ENCODE measurements at places on chromosomes 16 and 17.

- DNase-seq: no peak
Measured at GRCh38 chr17:63587770-63588169, 12.9 kb upstream of the TACO1 start.

GRCh38 chr17:1627982-1628855, at the start of gene SLC43A2:
SLC43A2 (minus strand) TSS chr17:1628834; CDS start chr17:1627874, 960 bp downstream.
- DNase-seq: peak; percentile 35

DNA sequence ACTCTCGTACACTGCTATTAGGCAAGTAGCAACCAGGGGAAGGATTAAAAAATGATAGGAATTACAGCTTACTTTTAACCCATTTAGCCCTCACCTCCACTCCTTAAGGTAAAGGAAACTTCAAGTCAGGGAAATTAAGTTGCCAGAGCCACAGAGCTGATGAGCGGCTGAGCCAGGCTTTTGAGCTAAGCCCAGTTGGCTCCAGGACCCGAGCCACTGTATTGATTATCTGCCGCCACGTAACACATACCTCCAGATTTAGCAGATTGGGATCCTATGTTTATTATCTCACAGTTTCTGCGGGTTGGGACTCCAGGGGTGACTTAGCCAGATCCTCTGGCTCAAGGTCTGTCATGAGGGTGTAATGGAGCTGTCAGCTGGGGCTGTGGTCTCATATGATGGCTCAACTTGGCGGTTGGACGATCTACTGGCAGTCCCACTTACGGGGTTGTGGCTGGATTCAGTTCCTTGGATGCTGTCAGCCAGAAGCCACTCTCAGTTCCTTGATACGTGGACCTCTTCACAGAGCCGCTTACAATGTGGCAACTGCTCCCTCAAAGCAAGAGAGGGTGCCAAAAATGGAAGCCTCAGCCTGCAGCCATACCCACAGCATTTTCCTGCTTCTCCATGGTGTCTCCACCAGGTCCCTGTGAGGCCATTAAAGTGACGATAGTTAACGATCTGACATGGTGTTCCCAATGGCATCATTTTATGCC, 57.3 kb downstream of the TMEM186 start:
- no peak for DNase-seq

- no peak for DNase-seq
Measured at GRCh38 chr16:19112099-19112407, 1.7 kb upstream of the ITPRIPL2 start.

GRCh38 chr16:77064037-77064436, 127.0 kb upstream of the MON1B start:
- DNase-seq: no peak

- DNase-seq: no peak
Measured at GRCh38 chr16:28883221-28883996, 5.1 kb downstream of the ATP2A1 start.

DNA sequence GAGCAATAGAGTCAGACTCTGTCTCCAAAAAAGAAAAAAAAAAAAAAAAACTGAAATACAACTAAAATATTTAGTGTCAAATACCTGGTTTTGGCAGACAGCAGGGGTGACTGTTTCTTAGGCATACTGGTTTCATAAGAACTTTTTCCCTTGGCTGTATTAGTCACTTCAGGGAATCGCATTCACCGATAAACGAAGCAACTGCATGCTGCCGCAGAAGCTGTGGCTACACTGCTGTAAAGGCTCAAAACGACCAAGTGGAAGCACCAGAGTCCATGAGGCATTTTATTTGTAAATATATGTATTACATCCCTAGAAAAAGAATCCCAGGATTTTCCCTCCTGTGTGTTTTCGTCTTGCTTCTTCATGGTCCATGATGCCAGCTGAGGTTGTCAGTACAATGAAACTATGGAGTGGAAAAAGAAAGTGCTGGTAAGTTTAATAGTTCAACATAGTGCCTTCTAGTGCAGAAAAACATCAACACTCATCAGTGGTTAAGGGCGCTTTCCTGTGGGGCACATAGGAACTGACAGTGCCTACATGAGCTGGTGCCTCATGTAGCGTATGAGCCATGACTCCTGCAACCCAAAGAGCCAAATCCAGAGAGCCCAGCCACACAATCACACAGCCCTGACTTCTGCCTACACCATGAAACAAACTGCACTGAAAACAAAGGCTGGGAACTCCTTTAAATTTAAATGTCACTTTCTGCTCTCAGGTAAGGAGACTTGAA, 7.3 kb downstream of the RPS15A start:
- DNase-seq: no peak

DNA sequence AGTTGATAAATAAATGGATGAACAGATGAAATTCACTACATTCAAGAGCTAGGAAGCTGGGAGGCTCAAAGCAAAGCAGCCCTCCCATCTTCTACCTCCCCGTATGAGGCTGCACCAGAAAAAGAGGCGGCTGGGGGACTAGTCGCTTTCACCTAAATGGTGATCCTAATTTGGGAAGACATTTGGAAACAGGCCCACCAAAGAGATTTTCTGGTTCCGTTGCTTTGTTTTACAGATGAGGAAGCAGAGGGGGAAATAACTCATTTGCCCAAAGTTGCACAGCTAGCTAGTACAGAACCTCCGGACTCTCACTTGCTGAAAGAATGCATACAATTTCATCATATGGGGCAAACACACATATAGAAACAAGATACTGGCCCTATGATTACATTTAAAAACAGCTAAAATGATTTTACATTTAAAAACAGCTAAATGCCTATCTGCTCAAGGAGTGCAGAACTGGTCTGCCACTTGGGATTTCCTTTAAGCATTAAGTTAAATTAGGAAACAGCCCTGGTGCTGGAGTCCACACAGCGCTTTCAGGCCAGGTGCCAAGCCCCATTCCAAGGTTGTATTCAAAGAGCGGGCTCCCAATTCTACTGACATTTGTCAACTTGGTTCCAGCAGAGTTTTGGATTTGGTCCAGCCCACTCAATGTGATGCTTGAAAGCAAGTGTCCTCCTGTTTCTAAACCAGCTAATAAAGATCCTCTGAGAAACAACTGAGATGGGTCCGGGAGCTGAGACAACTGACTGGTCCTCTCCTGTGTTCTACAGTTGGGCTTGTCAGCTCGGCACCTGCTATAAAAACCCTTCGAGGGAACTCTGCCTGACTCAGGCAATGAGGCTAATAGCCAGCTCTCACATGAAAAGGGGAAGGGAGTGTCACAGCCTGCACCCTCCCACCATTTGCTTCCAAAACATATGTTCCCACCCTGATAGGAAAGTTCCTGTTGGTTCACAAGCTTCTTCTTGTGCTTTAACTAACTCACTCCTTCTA, 11.7 kb downstream of the ERN1 start:
- no peak for DNase-seq

DNA sequence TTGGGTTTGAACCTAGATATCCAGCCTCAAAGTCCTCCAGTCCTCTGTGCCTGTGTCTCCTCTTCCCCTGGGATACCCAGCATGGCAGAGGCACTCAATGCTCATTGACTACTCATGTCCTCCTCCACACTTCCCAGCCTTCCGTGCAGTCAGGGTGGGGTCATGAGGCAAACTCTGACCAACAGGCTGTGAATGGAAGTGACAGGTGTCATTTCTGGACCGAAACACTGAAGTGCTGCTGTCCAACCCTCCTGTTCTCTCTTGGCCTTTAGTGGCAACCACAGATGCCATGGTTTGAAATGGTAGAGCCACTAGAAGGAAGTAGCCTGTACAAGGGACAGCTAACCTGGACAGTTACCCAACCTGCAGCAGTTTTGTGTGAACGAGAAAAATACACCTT, 46.7 kb upstream of the MAP3K14 start:
- no peak for DNase-seq

- DNase-seq: no peak
Measured at GRCh38 chr17:8896641-8897635, 29.5 kb upstream of the PIK3R6 start.

DNA sequence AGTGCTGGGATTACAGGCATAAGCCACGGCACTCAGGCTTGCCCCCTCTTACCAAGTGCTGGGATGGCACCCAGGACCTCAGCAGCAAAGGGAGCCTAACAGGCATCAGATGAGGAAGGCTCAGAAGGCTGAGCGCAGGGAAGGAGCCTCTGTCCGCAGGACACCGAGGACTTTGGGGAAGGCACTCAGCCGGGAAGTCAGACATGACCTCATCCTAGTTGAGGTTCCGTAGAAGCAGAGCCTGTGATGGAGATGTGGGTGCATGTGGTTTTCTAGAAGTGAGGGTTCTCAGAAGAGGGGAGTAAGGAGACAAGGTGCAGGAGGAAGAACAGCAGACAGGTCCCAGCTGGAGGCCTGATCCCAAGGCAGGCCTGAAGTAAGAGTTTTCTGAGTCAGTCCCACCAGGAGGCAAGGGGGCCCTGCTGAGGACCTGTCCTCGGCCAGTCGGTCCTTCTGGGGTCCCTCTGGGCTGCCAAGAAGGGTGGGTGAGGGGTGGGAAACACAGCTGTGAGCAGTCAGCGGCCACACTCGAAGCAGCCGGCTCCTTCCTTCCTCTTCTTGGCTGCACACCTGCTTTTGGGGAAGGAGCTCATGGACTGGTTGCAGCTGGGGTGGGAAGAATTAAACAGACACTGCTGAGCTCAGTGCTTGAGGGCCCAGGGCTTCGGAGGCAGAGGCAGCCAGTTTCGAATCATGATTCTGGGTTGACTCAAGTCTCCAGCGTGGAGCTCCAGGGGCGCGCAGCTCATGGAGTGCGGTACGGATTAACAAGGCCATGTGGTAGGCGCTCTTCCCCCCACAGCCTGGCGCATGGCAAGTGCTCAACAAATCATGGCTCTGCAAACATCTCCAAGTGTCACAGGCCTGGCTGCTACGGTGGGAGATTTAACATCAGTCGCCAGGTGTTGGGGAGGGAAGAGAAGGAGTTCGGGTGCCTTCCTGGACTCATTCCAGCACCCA, 38.9 kb upstream of the SNN start:
- DNase-seq: no peak

DNA sequence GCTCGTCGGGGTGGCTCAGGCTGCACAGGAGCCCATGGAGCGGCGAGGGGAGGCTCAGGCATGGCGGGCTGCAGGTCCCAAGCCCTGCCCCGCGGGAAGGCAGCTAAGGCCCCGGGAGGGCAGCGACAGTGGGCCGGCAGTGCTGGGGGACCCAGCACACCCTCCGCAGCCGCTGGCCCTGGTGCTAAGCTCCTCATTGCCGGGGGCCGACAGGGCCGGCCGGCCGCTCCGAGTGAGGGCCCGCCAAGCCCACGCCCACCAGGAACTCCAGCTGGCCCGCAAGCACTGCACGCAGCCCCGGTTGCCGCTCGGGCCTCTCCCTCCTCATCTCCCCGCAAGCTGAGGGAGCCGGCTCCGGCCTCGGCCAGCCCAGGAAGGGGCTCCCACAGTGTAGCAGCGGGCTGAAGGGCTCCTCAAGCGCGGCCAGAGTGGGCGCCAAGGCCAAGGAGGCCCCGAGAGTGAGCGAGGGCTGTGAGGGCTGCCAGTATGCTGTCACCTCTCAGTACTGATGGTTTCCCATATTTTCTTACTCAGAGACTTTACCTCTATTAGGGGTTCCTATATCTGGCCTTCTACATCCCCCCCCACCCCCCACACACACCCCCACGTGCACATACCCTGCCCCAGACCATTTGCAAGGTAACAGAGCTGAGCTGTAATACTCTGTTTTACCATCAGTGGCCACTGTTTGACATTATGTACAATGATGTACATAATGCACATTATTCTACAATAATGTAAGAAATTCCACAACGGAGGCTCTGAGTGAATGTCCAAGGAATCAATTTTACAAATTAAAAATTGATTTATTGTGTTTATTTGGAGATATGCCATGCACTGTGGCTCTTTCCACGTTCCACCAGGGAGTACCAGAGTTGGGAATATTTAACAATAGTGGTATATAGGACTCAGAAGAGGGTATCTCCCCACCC, 3.7 kb upstream of the VAT1L start:
- no peak for DNase-seq

GRCh38 chr16:51615141-51615540, 464.1 kb upstream of the SALL1 start:
- DNase-seq: no peak

DNA sequence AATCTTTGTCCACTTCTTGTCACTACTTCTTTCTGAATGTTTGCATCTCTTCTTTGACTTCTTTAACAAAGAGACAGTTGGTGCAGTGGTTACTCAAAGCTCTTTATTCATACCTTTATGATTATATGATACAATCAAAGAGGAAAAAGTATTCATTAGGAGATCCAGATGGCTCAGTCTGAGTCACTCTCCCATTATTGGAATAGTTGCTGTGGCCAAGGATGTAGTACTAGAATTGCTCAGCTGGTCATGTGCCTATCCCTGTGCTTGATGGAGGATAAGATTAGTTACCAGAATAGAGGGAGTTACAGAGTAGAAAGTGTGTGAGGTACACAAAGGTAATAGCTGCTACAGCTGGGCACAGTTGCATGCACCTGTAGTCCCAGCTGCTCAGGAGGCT, 18.3 kb downstream of the BCAS3 start:
- DNase-seq: no peak

DNA sequence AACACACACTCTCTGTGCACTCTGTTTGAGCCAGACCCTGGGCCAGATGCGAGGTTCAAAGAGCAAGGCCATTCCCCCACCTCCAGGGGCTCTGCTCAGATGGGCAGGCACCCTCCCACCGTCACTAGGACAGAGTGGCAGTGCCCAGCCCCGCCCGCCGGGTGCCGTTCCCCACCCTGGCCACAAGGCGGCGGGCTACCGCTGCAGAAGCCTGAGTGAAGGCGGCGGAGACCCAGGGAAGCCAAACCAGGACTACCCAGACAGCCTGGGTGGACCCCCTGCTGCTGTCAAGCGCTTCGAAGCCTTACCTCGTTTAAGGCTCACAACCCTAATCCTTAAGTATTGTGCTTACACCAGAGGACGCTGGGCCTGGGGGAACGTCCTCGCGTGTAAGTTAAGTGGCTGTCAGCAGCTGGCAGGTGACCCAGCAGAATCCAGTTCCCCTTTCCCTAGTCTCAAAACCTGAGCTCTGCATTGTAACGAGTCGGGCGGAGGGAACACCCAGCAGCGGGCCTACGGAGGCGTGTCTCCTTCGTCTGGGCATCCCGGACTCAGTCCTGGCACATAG, 4.5 kb downstream of the ARHGAP27 start:
- peak; percentile 24 for DNase-seq

DNA sequence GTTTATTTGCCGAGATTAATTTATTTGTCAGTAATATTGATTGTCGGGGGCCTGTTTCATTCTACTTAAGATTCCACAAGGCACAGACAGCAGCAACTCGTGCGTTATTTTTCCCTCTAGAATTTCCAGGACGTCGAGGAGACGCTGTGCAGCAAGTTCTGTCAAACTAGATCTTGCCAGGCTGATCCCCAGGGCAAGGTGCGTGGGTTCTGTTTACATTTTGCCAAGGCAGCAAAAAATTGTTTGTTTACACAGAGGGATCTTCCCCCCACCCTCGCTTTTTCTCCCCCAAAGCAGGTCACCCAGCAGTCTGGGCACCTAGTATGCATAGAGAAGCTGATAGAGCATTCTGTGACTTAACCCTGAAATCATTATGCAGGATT, 111.4 kb downstream of the IRX3 start:
- DNase-seq: no peak

DNA sequence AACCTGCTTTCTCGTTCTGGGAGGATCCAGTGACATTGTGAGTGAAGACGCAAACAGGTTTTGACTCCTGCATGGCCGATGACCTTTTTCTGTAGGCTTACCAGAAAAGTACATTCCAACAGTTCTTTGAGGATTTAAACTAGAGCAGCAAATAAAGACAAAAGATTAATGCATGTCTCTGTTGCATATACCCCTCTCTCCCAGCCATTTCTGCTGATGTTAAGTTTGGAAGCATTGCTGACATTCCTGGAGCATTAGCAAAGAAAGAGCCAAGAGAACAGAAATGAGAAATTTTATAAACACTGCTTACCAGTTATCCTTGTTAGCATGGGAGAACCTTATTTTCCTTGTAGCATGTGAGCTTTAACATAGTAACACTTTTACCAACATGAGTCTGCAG, 49.3 kb downstream of the SIAH1 start:
- no peak for DNase-seq

Data from smooth muscle cell of the brain vasculature (primary cell).